ENCODE measurements at places on chromosomes 11 and 22.
A peak's percentile ranks its signal among the peaks of the same experiment; 100 is the strongest.

GRCh38 chr22:46269564-46269963 is 1.8 kb downstream of the TTC38 start:
- DNase-seq = no peak

GRCh38 chr11:12744826-12745502 is 70.7 kb downstream of the TEAD1 start:
- DNase-seq = no peak

DNA sequence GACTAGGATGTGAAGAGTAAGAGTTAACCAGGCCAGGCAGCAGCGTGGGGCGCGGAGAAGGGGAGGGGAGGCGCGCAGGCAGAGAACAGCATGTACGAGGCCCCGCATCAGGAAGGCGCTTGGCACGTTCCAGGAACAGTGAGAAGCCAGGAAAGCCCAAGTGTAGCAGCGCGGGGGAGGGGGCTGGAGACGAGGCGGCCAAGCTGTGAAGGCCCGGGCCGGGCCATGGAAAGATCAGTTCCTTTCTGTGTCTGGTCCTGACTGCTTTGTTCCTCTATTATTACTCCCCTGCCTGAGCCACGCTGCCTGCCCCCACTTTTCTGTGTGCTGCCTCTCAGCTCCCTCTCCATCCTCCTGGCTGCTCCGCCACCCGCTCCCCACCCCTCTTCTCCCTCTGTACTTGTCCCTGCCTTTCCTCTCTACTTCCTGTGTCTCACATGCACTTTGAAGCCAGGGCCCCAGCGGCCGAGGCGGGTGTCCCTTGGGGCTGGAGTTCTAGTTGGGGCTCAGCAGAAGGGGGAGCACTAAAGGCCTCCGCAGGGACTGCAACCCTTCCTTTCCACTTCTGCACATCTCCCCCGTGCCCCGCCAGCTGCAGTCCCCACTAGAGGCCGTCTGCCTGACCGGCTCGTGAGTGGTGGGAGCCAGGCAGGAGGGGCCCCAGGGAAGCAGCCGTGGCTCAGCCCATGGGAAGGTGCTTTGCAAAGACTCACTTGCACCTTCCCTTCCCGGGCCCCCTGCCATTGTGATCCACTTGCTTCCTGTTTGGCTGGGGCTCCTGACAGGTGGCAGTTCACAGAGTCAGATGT is 63.7 kb downstream of the PRDM11 start:
- no peak for DNase-seq

DNA sequence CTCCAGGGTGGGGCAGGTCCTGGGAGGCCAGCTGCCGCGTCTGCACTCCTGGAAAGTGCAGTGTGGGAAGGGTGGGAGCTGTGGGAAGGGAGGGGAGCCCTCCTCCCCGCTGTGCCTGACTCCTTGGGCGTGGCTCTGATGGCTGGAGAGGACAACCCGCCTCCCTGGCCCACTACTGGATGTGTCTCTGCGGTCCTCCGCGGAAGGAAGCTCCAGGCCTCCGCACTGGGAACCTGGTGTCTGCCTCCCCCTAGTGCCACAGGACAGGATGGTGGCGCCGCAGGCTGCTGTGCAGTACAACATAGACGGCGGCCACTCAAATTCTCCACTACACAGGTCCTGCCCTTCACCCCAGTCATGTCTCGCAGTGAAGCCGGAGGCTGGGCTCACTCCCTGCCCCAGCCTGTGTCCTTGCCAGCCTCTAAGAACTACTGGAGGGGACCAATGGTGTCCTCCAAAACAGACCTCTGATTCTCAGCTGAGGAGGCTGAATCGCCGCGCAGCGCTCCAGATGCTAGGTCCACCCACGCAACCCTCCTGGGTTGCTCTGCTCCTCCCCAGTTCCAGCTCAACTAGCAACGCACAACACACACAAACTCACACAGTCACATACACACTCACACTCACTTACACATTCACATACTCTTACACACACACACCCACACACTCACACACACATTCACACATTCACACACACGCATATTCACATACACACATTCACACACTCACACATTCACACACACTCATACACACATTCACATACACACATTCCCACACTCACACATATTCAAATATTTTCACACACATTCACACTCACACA is 12.4 kb upstream of the DSCAML1 start:
- DNase-seq = peak; percentile 8

DNA sequence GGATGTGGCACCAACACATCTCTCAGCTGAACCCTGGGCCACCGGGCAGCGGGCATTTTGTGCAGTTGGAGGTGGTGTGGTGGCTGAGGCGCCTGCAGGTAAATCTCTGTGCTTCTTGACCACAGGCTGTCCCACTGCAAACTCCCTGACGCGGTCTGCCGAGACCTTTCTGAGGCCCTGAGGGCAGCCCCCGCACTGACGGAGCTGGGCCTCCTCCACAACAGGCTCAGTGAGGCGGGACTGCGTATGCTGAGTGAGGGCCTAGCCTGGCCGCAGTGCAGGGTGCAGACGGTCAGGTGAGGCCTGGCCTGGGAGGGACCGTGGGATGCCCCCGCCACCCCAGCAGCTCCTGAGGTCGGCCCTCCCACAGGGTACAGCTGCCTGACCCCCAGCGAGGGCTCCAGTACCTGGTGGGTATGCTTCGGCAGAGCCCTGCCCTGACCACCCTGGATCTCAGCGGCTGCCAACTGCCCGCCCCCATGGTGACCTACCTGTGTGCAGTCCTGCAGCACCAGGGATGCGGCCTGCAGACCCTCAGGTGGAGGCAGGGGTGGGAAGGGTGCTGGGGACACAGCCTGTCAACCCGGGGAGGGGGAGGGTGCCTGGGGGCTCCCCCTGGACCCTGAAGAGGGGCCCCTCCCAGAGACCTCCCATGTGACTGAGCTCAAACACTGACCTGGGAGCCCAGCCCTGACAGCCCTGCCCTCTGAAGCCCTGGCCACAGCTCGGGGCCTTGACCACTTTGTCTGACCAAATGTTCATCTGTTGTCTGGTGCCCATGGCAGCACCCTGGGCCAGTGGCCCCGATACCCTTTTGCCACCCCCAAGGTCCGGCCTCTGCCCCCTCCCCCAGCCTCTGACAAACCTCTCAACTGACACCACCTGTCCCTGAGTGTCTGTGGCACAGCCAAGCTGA is 4.6 kb upstream of the PGGHG start:
- no peak for DNase-seq

- no peak for DNase-seq
Observed at GRCh38 chr11:34351687-34352469, 5.9 kb downstream of the ABTB2 start.

- no peak for DNase-seq
Observed at GRCh38 chr11:48083421-48083820, 103.1 kb downstream of the PTPRJ start.

DNA sequence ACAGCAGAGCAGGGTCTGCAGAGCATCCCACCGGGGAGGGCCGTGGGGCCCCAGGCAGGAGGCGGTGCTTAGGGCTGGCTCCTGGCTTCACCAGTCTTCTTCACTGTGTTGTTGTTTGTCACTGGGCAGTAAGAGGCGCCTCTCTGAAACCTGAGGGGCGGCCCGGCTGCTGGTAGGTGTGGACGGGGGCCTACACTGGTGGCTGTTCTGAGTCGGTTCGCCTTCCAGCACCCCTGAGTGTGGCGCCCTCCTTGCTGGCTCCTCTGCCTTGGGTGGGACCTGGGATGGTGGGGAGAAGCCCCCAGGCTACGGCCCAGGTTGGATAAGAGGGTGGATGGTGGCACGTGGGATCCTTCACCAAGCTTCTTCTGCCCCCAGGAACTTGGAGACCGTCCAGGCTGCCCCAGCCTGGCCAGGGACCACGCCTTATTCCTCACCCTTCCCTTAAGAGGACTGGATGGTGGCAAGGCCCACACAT is 10.4 kb upstream of the GRAMD4 start:
- no peak for DNase-seq

- DNase-seq = no peak
Observed at GRCh38 chr11:119700030-119700429, 29.0 kb downstream of the NECTIN1 start.

- DNase-seq = no peak
Observed at GRCh38 chr11:79525257-79525656, 84.4 kb upstream of the TENM4 start.

DNA sequence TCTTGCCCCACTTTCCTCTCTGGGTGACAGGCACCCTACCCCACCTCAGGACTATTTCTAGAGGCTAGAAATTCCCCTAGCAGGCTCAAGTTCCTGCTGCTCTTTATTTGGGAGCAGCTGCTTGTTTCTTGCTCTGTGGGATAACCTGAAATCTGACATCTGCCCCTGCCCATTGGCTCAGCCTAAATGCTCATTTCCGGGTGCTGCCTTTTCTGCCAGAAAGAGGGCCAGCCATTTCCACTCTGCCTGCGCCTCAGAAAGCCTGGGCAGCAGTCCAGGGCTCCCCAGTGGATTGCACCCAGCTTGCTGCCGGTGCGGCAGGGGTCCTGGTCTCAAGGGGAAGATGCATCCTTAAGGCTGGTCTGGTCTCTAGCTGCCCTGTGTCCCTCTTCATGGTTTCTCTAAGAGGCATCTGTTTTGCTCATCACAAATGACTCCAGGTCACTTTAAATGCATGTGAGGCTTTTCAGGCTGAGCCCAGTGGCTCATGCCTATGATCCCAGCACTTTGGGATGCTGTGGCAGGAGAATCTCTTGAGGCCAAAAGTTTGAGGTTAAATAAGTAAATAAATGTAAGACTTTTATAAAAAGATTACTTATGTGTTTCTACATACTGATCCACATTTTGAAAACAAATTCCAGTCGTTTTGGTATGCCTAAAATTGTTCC is 10.3 kb upstream of the PNPLA5 start:
- DNase-seq = peak; percentile 69

DNA sequence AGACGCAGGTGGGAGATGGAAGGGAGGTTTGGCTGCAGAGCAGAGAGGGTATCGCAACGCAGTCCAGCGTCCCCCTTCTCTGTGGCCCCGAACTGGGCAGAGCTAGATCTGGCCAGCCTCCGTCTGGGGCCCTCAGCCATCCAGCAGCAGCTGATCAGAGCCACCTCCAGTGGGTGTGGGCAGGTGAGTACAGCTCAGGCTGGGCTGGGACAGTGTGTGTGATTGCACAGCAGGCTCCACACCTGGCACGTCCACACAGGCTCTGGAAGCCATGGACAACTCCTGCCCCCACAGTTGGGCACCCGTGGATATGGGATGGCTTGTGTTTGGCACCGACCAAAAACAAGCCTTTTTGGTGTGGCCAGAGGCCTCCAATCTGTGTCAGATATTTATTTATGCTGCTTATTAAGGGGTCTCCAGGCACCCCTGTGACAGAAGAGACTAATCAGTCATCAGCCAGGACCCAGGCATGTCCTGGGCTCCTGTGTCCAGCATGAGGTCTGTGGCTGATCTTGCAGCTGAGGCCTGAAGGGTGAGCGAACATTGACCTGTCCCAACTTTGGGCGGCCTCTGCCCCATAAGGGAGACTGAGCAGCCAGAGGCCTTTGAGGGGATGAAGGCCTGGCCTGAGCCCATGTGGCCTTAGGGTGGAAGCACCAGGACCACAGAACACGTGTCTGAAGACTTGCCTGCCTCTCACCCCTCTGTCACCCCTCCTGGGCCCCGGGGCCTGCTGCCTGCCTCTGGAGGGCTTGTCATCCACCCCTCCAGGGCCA is 18.6 kb downstream of the POLR3H start:
- no peak for DNase-seq

GRCh38 chr11:1337647-1338007 is 28.2 kb upstream of the TOLLIP start:
- no peak for DNase-seq

DNA sequence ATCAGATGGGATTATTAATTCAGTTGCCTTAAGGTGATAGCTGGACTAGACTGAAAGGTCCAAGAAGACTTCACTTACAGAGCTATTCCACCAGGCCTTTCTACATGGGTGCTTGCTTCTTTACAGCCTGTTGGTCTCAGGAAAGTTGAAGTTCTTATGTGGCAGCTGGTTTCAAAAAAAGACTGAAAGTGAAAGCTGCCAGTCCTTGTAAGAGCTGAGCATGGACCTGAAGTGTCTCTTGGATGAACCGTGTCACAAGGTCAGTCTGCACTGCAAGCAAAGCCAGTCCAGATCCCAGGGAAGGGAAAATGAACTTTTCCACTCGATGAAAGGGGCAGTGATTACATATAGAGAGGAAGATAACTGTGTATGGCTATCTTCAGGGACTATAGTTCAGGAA is 201.5 kb upstream of the LUZP2 start:
- DNase-seq = no peak

DNA sequence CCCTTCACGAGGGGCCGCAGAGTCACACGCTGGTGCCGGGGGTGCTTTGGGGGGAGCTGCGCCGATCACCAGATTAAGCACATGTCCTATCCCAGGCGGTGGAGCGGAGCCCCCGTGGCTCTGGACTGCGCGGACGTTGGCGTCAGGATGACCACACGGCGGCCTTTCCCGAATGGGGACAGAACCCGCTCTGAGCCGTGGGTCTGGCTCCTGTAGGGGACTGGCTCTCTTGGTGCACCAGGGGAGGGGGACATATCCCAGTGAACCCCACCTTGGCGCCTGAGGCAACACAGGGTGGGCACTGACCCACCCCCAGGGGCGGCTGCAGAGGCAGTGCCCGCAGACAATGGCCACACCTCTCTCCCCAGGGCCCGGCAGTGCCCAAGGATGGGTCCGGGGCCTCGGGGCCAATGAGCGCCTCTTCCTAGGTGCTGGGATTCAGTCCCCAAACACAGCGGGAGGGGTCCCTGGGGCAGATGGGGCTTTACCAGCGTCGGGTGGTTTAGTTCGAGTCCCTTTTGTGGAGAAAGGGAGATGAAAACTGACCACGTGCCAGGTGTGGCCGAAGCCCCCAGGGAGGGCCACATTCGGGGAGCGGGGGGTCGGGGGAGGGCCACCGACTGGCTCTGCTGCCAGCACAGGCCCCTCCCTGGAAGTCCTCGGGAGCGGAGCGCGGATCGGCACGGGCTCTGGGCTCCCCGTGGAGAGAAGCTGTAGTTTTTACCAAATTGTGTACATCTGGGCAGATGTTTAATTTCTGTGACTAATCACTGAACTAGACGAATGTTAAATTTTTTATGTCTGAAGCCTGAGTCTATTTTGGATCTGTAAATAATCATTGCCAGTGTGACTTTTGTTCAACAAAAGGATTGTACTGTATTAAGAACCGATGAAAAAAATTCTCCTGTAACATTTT is 58.9 kb downstream of the GRAMD4 start:
- peak; percentile 4 for DNase-seq

DNA sequence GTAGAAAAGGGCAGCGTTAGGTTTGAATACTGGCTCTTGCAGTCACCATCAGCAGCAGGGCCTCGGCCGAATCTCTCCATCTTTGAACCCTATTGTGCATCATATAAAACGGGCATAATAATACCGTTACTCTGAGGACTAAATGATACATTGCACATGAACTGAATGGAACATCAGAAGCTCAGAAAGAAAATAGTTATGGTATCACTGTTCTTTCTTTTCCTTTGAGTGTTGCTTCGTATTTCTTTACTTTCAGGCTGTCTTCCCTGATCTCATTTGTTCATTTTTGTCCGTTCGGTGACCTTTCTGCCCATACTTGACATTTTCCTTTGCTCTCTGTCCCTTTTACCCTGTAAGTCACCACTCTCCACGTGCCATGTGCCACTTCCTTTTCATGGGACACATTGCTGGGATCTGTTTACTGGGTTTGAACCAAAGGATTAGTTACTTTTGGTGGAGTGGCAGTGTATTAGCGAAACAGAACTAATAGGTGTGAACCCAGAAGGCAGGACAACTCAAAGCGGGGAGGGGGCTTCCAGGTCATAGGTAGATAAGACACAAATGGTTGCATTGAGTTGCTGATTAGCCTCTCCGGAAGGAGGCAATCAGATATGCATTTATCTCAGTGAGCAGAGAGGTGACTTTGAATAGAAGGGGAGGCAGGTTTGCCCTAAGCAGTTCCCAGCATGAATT is 717 bp upstream of the ZNF202 start:
- DNase-seq = no peak

All from GM04504 (cell line).